Stimulated activated CD4-positive, alpha-beta T cell treated with anti-CD3 and anti-CD28 coated beads, TNF-alpha, amount 100 ng/mL, for 1 hour (primary cell): ENCODE measurements at places on chromosomes 5 and 9.

DNA sequence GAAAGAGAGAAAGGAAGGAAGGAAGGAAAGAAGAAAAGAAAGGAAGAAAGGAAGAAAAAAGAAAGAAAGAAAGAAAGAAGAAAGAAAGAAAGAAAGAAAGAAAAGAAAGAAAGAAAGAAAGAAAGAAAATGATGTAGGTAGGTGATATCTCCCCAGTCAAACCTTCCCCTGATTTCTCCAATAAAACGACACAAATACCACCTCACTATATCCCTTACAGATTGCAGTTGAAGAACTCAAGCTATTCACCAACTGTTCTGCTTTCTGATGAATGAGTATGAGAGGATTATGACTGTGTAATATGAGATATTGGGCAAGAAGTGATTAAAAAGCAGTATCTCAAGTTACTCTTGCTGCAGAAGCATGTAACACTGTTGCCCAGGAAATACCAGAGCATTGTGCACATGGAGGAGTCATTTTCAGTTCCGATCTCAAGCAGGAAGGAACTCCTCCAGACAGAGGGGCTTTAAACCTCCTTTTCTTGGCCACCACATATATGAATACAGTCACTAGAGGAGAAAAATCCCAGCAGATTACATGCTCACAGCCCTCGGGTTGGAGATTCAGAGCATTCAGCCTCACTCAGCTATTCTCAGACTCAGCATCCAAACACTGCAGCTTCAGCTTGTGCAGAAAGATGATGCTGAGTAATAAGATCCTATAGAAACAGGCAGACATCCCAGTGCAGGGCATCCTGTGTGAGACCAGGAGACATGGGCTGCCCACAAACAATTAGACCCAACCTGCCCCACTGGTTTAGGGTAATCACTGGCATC is 61.4 kb downstream of the UGCG start:
- DNase-seq, result no peak

DNA sequence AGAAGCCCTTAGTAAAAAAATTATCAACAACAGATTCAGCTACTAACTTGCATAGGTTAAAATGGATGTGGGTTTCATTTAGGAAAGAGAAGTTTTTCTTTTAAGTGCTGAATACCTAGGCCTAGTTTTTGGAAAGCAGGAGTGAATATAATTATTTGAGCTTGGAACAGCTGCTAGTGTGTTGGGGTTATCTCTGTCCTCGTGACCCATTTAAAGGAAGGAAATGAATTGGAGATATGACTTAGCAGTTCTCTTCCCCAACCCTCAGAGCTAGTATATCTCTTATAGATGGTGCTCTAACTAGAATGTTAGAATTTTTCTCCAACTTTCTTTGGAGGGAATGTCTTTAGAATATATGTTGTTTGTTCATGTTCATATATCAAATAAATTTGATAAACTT is 38.6 kb downstream of the ZNF366 start:
- DNase-seq, result no peak

DNA sequence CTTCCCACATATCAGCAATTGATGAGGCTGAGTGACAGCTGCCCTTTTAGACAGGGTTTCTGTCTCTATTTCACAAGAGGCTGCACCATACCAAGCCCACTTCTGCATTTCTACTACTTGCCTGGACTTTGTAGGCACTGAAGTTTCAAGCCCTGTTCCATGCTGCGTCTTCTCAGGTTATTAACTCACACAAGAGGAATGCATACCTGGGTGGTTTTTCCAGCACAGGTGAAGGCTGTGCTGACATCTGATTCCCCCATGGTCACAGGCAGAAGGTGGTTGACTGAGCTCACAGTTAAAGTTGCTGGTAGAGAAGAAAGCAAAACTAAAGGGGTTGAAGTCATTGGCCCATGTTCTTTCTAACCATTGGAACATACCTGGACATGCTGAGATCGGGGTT is 86.6 kb downstream of the MAMDC2 start:
- DNase-seq, result no peak

- no peak for DNase-seq
Measured at GRCh38 chr5:88984040-88984439, 101.1 kb upstream of the MEF2C start.

DNA sequence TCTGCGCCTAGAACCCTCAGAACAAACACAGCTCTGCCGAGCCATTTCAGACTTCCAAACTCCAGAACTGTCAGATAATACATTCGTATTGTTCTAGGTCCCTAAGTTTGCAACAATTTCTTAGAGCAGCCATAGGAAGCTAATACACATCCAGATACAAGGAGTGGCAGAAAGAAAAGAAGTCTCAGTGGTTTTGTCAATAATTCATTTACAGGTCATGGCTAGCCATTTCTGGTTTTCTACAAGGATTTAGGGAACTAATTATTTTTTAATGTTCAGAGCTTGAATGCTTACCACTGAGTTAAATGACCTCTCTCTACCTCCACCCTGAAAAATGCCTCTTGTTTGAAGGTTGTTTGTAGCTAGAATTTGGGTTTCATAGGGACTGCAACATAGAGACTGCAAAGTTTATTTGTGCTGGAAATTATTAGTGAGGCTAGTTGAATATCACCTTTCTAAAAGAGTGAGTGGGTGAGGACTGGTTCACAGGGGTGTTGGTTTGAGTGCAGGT is 15.5 kb upstream of the ERMP1 start:
- DNase-seq, result no peak

DNA sequence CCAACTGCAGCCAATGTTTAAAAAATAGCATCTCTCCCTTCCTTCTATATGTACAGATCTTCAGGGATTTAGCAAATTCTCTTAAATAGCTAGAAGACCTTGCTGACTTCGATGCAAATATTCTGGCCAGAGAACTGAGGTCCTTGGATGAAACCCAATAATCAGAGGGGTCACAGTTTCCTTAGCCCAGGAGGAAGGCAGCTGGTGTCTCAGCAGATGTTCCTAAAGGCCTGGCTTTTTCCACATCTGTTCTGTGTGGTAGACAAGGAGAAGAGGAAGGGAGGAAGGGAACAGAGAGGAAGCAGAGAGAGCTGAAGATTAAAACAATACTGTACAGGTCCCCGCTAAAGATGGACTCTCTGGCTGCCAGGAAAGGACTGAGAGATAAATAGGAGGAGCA is 33.1 kb downstream of the BOD1 start:
- DNase-seq, result no peak

- no peak for DNase-seq
Measured at GRCh38 chr9:134059661-134060395, 8.0 kb downstream of the BRD3 start.

DNA sequence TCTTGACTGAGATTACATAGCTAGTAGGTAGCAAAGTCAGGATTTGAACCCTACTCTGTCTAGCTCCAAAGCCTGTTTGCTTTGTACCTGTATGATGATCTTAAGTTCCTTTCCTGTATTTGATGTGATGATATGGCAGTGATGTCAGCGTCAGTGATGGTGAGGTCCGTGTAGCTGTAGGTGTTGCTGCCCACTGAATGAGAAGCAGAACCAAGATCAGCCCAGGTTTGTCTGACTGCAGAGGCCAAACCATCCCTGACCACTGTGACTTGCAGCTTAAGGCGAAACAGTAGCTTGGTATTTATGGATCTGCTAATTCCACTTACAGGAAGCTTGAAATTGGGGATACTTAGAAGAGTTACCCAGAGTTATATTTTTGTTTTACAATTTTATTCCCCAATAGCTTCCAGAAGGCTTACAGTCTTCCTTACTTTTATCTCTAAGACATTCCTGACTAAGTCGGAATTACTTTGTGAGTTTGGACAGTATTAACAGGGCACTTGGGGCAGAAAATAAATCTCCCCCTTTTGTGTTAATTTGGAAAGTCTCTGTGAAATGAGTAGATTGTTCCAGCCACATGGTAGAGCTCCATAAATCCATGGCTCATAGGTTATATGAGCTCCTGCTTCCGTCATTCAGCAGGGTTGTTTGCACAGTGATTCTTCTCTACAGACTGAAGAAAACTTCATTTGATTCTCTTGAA is 273.4 kb downstream of the NR3C1 start:
- no peak for DNase-seq

GRCh38 chr9:4986296-4986695 is 1.2 kb downstream of the JAK2 start:
- no peak for DNase-seq

GRCh38 chr5:143395638-143396352 is 7.7 kb downstream of the NR3C1 start:
- no peak for DNase-seq

DNA sequence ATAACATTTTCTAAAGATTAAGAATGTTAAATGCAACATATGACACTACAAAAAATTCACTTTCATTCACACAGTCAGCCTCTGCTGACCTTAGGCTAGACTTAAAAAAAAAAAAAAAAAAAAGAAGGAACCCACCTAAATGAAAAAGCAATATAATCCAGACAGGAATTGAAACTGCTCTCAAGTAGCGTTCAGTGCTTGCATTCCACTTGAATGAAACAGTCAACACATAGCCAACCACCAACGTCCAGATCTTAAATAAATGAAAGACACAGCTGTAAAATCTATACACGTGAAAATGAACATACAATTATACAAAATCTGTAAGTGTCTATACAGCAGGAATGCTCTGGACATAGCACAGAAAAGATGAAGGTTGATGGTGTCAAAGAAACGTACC is 11.4 kb downstream of the TMEM245 start:
- no peak for DNase-seq

DNA sequence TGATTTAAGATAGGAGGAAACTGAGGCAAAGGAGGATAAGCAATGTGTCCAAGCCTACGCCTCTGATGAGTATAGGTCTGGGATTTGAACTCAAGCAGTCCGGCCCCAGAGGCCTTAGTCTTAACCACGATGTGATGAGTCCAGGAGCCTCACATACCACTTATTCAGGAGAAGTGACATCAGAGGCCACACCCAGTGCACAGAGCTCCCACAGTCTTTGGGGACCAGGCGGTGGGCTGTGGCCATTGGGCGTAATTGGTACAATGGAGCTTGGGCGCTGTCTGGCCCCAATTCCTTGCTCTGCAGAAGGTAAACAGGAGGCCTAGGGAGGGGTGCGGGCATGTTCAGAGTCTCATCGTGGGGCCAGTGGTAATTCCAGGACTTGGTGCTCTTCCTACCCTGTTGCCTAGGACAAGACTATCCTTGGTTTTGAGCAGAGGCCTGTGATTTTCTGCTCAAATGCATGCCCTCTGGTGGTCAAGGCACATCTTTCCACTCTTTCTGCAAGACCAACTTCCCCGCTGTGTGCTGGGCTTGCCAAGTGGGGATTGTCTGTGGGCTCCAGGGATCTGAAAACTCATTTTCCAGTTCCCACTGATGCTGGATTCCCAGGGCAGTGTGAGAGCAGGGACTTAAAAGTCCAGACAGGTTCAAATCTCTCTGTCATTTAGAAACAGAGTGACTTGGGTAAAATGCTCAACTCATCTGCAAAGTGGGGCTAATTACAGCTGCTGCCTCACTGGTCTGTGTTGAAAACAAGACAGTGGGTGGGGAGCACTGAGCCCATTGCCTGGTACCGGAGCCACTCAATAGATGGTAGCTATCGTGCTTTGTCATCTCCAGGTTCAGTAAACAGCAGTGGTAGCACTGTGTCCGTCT is 15.8 kb downstream of the NDST1 start:
- DNase-seq, result no peak

DNA sequence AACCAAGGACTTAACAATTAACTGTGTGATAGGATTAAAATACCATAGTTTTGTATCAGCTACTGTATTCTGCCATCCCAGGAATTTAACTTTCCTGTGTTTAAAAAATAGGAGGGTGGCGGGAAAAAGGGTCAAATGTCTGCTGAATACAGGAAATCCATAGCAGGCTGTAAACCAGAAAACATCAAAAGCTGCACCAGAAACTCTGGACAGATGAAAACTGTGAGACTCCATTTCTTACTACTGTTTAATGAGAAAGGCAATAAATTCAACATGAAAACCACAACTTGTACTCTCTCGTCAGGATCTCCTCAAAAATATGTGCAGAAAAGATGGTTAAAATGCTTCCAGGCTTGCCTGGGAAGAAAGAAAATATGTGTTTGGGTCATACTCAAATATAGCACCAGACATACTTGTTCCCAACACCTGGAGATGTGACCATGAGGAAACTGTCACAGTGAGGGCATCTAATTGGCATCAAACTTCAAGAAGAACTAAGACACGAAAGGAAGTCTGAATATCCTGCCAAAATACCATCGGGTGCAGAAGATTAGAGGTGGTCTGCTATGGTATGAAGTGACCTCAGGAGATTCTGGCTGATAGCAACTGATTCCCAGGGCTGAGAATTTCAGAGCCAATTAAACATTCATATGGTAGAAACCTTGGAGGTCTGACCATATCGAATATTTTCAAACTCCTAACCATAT is 164.7 kb upstream of the TARS1 start:
- no peak for DNase-seq

GRCh38 chr5:126450346-126450745 is 27.1 kb downstream of the GRAMD2B start:
- no peak for DNase-seq

DNA sequence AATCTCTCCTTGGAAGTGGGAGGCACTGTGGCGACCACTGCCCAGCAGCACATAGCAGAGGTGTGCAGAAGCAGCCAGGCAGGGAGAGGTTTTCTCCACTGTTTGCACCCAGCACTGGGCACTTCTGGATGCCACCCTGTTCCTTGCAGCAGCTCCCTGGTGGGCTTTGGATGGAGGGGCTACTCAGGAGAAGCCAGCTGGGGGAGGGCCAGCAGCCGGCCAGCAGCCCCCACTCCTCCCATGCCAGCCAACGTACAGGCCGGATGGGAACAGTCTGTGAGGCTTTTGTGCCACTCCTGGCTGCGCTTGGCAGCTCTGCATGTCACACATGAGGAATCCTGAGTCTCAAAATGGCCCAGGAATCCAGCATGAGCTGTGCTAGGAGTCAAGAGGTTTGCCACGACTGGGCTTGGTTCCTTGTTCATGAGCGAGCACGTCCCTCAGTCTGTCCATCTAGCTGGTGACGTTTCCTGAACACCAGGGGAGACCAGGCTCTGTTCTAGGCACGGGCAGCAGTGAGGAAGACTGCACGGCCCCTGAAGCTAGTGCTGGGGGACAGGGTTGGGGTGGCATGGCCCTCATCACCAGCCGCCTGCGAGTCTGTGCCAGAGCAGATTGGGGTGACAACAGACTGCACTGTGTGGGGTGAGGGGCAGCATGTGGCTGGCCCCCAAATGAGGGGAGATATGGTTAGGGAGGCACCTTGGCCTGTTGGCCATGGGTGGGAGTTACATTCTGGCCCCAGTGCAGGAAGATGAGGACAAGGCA is 10.1 kb downstream of the PHF2 start:
- no peak for DNase-seq

- DNase-seq, result no peak
Measured at GRCh38 chr5:119037496-119038215, 33.2 kb upstream of the DMXL1 start.

DNA sequence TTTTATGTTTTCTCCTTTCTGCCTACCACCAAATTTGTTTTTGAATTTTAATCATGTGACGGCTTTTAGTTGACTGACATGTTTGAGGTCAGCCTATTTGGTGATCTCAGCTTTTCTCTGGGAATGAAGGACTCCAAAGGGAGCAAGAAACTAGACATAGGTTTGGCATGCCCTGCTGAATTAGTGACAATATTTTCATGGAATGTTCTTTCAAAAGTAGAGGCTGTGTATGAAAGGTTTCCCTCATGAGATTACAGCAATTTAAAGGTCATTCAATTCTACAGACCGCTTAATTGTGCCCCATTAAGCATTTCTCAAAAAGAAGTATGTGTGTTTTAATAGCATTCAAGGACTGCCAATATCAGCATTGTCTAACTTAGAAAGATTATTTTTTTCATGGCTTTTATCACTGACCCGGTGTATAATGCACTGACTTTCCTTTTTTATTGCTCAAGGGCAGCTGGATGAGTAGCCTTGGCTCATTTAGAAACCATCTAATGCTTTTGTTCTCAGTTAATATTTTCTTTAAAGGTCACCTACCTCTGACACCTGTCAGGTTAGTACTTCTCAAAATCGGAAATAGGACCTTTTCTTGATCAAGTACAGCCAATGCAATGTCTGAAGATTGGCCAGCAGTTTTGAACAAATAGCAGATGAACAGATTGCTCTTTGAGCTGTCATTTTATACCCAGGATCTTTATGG is 8.1 kb upstream of the MLLT3 start:
- no peak for DNase-seq
